ENCODE measurements at places on chromosomes 1 and 21. TPM values are rescaled to one million over a fixed set of nuclear protein-coding genes. Genes with fewer than 3 reads are reported as not detected.

Gene SPATA17
- total RNA-seq = 13.4 TPM

Gene ADAMTS5
- 4.7 TPM for total RNA-seq

DNA sequence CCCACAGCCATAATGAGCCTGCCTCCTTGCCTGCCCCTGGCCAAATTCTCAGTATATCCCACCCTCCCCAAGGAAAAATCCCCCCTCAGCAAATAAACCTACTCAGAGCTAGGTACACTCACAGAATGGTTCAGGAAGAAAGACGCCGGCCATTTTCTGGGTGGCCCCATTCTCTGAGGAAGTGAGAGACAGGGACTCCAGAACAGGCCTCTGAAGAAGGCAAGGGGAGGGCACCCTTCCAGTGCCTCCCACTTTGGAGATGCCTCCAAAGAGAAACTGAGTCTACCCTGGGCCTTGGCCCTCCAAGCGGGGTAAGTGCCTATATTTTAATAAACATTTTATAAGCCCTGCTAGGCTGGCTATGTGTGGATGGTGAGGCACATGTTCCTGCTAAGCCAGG lies 2.3 kb downstream of the PACC1 start:
- no peak overlapping the region for H3K4me3 ChIP-seq
- H3K27ac ChIP-seq = no peak overlapping the region
- no peaks in the 10 kb centered on the region for H3K27me3 ChIP-seq
- no peak for DNase-seq

DNA sequence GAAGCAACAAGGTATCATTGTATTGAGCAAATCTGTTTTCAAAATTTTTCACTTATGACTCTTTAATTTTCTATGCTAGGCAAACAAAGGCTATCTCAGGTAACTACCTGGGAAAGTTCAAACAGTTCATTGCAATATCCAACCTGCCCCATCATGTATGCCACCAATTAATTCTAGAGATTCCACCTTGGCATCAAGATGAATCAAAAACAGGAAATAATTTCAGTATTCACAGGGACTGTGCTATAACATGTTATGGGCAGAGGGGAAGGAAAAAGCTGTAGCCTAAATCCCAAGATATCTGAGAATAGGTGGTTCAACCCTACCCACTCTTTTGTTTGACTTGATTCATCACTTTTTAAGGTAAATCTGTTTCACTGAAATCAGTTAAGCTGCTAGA lies 67.5 kb upstream of the SH3GLB1 start:
- DNase-seq = no peak
- no peaks in the 10 kb centered on the region for H3K27me3 ChIP-seq
- H3K4me3 ChIP-seq = no peak overlapping the region
- H3K27ac ChIP-seq = no peak overlapping the region
- no peaks in the 10 kb centered on the region for H3K4me1 ChIP-seq

DNA sequence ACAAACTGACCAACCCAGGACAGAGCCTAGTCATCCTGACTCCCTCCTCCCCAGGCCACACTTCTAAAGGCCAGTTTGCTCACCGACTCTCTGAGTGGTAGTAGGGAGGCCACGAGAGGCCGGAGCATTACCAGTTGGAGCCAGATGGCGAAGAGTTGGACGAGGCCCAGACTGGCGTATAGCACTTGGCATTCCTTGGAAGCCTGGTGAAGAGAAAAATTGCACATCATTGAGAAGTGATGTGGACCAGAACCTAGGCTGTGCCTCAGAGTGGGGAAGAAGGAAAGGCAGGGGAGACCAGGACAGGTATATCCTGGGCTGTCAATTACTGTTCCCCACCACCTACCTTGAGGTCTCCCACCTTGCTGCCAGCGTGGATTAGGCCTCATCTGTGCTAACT lies 12.2 kb downstream of the PABPC4 start:
- H3K4me3 ChIP-seq = no peak overlapping the region
- H3K27ac ChIP-seq = no peak overlapping the region
- no peaks in the 10 kb centered on the region for H3K4me1 ChIP-seq
- peaks cover 75% of the 10 kb centered on the region for H3K36me3 ChIP-seq
- no peak for DNase-seq

DNA sequence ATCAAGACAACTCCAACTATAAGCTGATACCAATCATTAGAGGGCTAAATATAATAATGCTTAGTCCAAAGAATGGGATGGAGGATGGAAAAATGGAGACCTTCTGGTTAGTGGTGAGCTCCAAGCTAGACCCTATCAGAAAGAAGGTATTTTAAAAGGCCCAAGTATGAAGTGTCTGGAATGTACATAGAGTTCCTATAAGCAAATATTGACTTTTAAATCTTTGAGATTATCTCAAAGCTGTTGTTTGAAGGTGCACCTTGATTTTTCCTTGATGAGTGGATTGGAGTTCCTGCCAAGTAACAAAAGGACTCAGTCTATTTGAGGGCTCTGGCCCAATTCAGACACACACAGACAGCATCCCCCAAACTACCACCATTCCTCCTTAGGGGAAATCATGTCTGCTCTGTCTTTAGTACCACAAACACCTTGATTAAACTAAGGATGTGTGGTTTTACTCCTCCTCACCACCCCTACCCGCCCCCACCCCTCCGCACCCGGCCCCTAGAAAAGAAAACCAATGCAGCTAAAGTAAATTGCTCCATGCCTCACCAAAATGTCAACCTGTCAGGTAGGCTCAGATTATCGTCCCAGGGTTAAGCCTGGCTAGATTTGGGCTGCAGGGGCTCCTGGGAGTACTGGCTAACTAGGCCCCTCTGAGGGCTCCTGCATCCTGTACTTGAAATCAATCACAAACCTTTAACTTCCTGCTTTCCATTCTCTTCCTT lies 59.4 kb downstream of the CDC7 start:
- peaks cover 12% of the 10 kb centered on the region for H3K4me1 ChIP-seq
- H3K36me3 ChIP-seq = no peaks in the 10 kb centered on the region
- H3K27ac ChIP-seq = no peak overlapping the region
- DNase-seq = no peak
- no peaks in the 10 kb centered on the region for H3K27me3 ChIP-seq
